ENCODE measurements at places on chromosomes 6 and 20.

GRCh38 chr6:41560431-41561192 is 14.4 kb downstream of the FOXP4 start:
- DNase-seq = peak; percentile 60

- no peak for DNase-seq
Observed at GRCh38 chr6:136549300-136550044, 750 bp downstream of the MAP7 start.

DNA sequence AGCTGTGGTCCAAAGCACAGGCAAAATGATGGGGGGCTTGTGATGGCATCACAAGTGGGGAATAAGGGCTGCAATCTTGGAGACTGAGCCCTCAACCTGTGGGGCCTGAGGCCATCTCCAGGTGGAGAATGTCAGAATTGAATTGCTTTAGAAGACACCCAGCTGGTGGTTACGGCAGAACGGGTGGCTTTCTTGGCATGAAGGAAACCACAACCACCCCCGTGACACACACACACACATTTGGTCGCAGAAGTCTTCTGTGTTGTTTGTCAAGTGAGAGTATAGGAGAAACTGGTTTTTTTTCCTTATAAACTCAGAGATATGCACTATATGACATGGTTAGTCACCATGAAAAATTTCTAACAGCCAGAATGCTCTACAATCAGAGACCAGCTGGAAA is 139.5 kb upstream of the CDH4 start:
- no peak for DNase-seq

DNA sequence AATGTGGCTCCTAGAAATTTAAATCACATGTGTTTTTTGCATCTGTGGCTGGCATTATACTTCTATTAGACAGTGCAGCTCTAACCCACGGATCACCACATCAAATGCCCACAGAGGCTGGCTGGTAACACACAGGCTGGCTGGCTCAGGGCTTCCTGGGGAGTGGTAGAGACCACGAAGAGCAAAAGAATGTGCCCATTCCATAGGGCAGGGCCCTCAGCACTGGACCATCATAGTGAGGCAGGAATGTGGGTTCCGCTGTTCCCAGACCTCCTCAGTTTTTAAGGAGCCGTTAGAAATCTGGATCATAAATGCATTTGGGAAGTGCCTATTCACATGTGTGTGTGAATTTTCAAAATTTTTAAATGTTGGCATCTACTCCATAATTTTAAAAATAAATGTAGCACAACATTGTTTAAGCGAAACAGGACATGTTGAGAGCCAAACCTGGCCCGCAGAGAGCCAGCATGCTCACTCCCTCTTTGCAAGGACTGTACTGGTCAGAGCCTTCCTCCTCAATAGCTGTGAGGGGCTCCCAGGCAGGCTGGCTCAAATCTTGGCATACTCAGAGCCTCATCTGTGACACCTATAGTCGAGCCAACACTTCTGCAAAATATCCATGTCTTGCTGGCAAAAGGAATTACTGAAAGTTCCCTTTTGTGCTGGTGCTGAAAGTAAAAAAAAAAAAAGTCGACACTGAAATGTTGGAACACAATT is 190.5 kb downstream of the FNDC1 start:
- DNase-seq = no peak

DNA sequence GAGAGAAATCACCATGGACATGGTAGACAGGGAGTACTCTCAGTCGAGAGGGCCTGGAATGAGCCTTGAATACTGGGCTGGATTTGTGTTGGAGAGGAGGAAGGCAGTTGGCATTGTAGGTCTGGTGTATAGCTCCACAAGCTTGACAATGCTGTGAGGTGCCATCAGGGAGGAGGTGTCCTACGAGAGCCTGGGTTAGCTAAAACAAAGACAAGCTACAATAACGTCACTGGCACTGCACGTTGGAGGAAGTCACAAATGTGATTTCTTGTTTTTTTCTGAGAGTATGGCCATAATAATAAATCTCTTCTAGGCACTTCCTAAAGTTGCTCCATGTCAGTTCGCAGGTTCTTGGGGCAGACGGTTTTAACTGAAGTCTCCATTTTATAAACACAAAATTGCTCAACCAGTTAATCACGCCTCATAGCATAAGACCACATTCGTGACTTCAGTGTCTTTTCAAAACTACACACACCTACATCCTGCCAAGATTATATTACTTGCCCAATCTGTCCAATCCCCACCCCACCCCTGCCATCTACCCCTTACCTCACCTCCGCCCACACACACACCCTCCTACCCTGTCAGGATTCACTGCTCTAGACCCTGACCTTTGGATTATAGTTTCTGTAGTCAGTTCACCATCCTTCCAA is 4.4 kb upstream of the HLA-DMB start:
- peak; percentile 40 for DNase-seq

DNA sequence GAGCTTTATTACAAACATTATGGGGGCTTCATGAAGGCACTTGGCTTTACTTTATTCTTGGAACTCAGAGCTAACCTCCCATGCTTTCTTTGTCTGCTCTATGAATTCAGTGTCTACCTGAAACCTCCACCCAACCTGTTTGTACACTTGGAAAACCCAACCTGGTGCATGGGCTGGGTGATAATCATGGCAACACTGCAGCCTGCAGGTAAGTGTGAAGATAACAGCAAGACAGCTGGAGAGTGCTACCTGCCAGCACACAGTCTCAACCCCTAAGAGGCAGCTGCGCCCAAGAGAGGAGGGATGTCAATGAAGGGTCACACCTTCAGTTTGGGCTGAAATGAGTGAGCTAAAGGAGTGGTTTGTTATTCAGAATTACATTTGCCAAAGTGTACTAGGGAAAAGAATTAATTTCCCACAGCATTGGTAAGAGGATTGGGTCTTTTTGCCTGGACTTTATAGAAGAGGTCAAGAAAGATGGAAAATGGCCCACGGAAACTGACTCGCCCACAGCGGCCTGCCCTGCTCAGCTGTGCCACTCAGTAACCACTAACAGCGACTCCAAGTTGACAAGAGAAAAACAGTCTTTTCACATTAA is 24.4 kb downstream of the FOXQ1 start:
- DNase-seq = no peak

DNA sequence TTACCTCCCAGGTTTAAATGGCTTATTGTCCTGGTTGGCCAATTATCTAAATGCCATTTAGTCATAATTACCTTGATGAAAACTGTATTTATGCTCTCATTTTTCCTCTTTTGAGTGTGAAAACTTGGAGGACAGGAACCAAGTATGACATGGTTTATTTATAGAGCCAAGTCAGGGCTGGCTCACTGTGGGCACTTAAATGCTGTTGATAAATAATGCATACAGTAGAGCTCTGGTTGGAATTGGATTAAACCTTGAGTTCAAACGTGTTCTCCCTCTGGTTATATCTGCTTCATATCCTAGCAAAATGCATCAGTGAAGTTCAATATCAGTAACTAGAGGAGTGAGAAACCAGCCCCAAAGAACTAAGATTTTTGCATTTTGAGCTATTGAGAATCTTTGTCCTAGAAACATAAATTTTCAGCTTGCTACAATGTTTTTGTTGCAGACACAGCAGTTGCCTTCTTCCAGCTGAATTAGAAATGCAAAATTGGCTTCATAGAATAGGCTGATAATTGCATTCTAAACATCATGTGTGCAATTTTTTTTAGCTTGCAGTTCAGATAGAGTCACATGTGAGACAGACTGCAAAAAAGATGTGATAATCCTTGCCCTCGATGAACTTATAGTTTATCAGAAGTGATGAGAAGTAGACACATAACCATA is 255.8 kb downstream of the BTBD3 start:
- no peak for DNase-seq

GRCh38 chr6:118860880-118861279 is 33.1 kb upstream of the ASF1A start:
- no peak for DNase-seq

GRCh38 chr6:42452171-42453030 is 675 bp upstream of the TRERF1 start:
- DNase-seq = no peak

DNA sequence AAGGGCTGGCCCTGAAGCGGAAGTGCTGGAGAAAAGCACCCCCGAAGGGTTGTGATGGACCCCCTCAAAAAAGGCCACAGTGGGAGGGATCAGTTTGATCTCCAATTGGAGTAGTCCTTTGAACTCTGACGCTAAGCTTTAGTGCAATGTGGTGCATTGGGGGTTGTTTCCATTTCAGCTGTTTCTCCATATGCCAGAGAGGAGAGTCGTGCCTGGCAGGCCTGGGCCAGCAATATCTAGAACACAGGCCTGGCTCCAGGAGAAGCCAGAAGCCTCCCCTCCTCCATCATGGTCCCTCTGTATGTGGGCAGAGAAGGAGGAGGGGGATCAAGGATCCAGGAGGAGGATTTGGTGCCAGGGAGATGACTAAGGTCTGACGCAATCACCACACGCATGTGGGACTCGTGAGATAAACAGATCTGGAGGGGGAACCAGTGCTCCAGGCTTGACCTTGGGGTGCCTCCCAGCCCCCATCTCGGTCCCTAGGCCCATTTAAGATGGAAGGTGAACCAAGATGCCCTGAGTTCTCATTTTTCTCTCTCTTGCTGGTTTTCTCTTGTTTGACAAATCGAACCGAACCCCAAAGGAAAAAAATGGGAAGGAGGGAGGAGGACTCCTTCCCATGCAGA is 517.4 kb upstream of the JARID2 start:
- no peak for DNase-seq

All from activated CD8-positive, alpha-beta memory T cell treated with anti-CD3 and anti-CD28 coated beads for 4 hours (primary cell).